ENCODE measurements at places on chromosomes 12 and 14. TPM values are rescaled to one million over a fixed set of nuclear protein-coding genes. Genes with fewer than 3 reads are reported as not detected.

PGF gene
- total RNA-seq: 2.4 TPM

SIX4 gene
- total RNA-seq: 16.6 TPM

CIDEB gene
- 0.22 TPM for total RNA-seq

SCAF11 gene
- total RNA-seq: 108 TPM

MIP gene
- not detected for total RNA-seq

TTC6 gene
- total RNA-seq: 0.14 TPM

EML5 gene
- under 0.01 TPM for total RNA-seq

PLEKHG7 gene
- total RNA-seq: not detected

TAMALIN gene
- total RNA-seq: 1.9 TPM

TAS2R30 gene
- total RNA-seq: 9.2 TPM

KDM2B gene
- 49.5 TPM for total RNA-seq

ARMH4 gene
- 1.9 TPM for total RNA-seq

FAM161B gene
- 3.3 TPM for total RNA-seq

PRIMA1 gene
- total RNA-seq: not detected

PLA2G1B gene
- not detected for total RNA-seq

RASAL1 gene
- total RNA-seq: not detected

TMTC1 gene
- total RNA-seq: 26.7 TPM

GPR132 gene
- total RNA-seq: not detected

SERPINA12 gene
- not detected for total RNA-seq

SYNDIG1L gene
- total RNA-seq: not detected

TSPAN19 gene
- not detected for total RNA-seq

CLEC2B gene
- 26.2 TPM for total RNA-seq
